CD4-positive, alpha-beta T cell treated with Interleukin-4 for 4 hours (primary cell): ENCODE measurements at places on chromosomes 3 and 15.

DNA sequence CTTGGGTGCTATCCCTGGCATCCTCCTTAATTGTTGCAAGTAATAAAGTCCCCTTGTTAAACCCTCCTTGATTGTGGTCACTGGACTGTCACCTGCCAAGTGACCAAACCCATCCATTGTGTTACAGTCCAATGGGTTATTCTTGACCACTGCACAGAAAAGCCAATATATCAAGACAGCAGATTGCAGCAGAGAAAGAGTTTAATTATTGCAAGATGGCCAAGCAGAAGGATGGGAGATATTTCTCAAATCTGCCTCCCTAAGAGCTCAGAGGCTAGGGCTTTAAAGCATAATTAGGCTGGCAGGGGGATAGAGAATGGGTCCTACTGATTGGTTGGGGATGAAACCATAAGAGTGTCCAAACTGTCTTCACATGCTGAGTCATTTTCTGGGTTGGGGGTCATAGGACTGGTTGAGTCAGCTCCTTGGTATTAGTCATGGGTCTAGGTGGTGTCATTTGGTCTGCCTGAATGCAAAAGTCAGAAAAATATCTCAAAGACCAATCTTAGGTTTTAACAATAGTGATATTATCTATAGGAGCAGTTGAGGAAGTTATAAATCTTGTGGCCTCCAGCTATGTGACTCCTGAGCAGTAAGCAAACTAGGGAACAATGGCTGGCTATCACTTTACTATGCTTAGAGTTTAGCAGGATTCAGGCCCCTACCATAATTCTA, 19.1 kb upstream of the XYLB start:
- DNase-seq: no peak

DNA sequence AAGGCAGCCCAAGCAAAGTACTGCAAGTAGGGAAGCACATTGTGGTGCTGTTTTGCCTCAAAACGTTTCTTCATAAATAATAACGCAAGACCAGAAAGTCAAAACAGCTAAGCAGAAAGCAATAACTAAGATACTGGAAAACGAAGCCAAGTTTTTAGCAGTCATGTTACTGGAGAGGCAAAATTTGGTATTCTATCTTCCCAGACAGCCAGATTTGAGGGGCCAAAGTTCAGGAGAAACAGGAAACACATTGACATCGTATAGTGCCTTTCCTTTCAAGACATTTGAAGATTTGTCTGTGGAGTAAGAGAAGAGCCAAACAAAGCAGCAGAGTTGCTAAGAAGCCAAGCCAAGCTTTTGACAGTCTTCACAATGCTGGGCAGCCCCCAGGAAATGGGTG, 843.6 kb upstream of the NECTIN3 start:
- DNase-seq: no peak

GRCh38 chr3:139764069-139764905, 86.5 kb upstream of the NMNAT3 start:
- DNase-seq: no peak

GRCh38 chr3:31002730-31003129, 108.3 kb upstream of the GADL1 start:
- DNase-seq: no peak

GRCh38 chr15:69762373-69763148, 309.9 kb downstream of the RPLP1 start:
- DNase-seq: no peak

GRCh38 chr15:25185156-25185710, 230.4 kb downstream of the SNRPN start:
- DNase-seq: no peak
